ENCODE measurements at places on chromosomes 7 and 10. TPM values are rescaled to one million over a fixed set of nuclear protein-coding genes. Genes with fewer than 3 reads are reported as not detected.

DNA sequence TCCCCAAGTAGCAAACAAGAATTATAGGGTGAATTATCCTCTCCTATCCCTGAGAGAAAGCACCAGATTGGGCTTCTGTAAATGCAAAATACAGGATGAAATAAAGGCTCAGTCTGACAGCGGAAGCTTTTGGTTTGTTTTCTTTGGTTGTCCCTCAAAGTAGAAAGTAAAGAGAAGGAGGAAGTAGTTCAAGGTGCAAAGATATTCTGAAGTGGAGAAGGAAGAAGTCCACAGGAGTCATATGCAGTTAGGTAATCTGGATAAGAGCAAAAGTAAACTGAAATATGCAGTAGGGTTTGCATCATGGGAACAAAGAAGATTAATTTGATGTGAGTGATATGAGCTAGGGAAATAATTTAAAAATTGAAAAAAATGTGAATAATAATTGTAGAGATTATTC lies 1071.9 kb downstream of the CNTNAP2 start:
- H3K4me3 ChIP-seq = no peak overlapping the region
- H3K36me3 ChIP-seq = no peaks in the 10 kb centered on the region
- no peaks in the 10 kb centered on the region for H3K27me3 ChIP-seq
- H3K27ac ChIP-seq = no peak overlapping the region
- H3K4me1 ChIP-seq = no peaks in the 10 kb centered on the region

SLC25A13 gene
- 7.3 TPM for total RNA-seq

- H3K36me3 ChIP-seq = no peaks in the 10 kb centered on the region
- no peaks in the 10 kb centered on the region for H3K4me1 ChIP-seq
- no peak for DNase-seq
- H3K27me3 ChIP-seq = peaks cover 9% of the 10 kb centered on the region
- H3K4me3 ChIP-seq = no peak overlapping the region
These were observed 214.2 kb downstream of the GLI3 start for GRCh38 chr7:42022791-42023190.

DNA sequence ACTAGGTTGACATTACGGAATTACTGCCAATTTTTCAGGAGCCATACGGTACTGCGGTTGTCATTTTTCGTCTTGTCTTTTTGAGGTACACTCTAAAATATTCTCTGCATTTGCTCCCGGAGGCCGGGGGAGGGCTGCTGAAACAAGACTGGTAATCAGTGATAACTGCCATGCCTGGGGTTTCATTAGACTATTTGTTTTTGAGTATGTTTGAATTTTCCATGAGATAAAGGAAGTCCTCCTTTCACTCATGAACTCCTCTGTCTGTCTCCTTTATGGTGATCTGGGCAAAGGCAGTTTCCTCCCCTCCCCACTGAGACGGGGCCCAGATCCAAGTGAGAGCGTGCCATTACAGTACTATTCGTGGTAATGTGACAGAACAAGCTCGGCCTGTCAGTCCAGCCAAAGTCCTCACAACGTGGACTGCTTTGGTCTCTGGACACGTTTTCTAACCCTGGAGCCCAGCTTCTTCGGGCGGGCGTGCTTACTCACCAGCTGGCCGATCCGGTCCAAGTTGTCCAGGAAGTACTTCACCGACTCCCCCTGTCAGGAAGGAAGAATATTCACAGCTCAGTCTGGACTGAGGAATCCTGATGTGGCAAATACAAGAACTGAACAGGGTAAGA lies 45.1 kb downstream of the AMZ1 start:
- H3K4me1 ChIP-seq = peaks cover 43% of the 10 kb centered on the region
- H3K4me3 ChIP-seq = no peak overlapping the region
- H3K27ac ChIP-seq = no peak overlapping the region
- peaks cover 16% of the 10 kb centered on the region for H3K36me3 ChIP-seq

DNA sequence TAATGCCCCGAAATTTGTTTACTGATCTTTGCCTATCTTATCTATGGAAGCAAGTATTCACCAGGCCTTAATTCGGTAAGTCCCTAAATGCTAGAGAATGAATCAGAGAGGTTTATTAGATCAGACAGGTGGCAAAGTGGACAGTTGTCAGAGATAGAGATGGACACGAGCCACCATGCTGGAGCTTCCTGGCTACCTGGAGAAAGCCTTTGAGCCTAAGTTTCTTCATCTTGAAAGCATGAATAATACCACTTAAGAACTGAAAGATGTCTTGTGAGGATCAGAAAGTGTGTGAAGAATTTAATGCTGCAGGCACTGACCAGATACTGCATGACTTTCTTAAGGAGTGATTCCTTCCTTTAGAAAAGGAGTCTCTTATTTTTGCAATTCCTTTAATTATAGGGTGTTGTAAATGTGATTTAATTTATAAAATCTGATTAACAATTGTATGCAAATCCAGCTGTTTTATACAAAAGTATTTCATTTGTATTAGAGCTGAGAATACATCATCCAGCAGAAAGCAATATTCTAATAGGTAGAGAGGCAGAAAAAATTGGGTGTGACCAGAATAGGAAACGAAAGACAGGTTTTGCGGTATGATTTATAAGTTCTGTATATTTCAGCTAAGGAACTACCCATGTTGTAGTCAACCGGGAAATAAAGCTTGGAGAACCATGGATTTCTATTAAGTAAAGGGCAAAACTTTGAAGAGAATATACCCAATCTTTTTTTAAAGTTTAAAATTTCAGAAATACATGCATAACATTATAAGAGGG lies 82.7 kb downstream of the SMURF1 start:
- no peak for DNase-seq
- no peak overlapping the region for H3K4me3 ChIP-seq
- H3K36me3 ChIP-seq = peaks cover 5% of the 10 kb centered on the region

OR2A42 gene
- not detected for total RNA-seq

CFTR gene
- total RNA-seq = not detected

DNA sequence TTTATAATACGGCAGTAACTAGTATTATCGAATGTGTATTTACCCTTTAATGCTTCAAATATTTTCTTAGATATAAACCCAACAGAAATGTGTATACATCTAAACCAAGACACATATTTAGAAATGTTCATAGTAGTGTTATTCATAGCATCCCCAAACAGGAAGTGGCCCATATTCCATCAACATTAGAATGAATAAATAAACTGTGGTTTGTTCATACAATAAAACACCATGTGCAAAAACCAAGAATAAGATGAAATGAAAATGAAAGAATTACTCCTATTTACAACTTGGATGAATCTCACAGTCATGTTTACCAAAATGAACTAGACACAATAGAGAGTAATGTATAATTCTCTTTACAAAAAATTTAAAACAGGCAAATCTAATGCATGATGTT lies 9.2 kb upstream of the CAV2 start:
- no peak overlapping the region for H3K27ac ChIP-seq
- no peaks in the 10 kb centered on the region for H3K36me3 ChIP-seq
- H3K4me1 ChIP-seq = no peaks in the 10 kb centered on the region
- no peak overlapping the region for H3K4me3 ChIP-seq
- peaks cover 26% of the 10 kb centered on the region for H3K27me3 ChIP-seq

DNA sequence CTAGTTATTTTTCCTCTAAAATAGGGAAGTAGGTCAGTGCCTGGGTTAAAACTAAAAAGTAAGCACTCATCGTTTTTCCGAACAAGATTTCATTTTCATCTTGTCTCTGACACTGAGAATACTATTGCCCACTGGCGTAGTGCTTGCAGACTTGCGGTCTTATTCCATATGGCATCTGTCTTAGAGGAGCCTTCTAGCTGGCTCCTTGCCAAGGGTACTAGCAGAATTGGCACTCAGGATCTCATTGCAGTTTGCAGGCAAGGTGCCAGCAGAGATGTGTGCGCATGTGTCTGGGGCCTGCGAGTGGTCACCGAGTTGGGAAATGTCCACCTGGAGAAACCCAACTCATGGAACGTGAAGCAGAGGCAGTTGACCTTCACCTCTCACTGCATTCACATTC lies 143.4 kb downstream of the CELF2 start:
- peak overlapping the region; percentile 99 for H3K27ac ChIP-seq
- DNase-seq = no peak

ABCB4 gene
- total RNA-seq = not detected

DNA sequence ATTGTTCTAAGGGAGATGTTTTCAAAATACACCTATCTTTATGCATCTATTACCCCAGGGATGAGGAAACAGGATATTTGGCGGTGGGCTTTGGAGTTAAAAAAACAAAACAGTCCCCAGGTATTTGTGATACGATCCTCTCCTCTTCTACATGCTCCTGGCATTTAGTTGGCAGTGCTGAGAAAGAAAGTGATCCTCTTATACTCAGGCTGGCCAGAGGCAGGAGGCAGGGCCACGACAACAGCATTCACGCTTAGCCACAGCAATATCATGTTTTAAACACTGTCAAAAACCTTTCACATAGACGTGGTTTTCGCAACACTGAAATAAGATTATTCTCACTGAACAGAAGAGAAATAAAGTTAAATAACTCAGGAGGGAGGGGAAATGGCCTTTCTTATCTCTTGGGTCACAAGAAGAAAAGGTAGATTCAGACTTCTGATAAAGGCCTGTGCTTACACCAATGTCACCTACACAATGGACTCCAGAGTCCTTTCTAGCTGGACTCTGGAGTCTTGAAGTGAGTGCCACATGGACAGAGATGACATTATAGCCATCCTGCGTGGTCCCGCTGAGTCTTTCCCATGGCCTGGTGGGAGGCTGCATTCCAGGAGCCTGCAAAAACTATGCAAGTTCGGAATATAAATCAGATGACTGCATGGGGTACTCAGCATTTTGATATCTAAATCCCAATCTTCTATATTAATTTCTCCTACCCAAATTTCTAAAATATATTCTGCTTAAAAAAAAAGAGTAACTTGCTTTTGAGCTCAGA lies 88.7 kb downstream of the PIP4K2A start:
- DNase-seq = no peak
- H3K36me3 ChIP-seq = peaks cover 25% of the 10 kb centered on the region
- peak overlapping the region; percentile 24 for H3K4me3 ChIP-seq
- H3K27me3 ChIP-seq = no peaks in the 10 kb centered on the region
- H3K4me1 ChIP-seq = peaks cover 89% of the 10 kb centered on the region
- H3K27ac ChIP-seq = peak overlapping the region; percentile 86

DNA sequence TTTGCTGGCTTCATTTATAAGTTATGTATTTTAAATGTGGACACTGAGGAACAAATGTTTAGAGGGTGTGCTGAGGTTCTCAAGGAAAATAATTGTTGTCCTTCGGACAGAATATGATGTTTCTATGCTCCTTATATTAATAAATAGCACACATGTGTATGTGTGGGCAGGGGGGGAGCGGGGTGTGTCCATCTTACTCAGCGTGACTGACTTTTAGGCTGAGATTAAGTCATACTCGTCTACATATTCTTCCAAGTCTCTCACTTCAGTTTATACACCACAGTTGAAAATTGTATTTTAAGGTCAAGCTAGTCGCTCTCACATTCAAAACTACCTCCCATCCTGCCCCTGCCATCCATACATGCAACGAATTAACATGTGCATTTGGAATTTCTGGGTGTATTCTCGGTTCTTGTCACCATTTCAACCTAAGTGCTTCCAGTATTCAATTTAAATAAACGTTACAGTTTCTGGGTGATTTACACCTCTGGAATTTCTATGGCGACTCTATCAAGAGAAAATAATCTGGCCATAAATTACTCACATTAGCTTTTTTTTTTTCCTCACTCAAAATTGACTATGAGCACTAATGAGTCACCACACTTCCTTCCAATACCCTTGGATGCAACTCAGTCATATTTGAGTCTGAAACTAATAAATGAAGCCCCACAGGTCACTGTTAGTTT lies 3.3 kb downstream of the PCDH15 start:
- no peaks in the 10 kb centered on the region for H3K4me1 ChIP-seq
- DNase-seq = no peak
- no peaks in the 10 kb centered on the region for H3K27me3 ChIP-seq
- no peaks in the 10 kb centered on the region for H3K36me3 ChIP-seq
- no peak overlapping the region for H3K4me3 ChIP-seq
- H3K27ac ChIP-seq = no peak overlapping the region

LRRC18 gene
- not detected for total RNA-seq

DNA sequence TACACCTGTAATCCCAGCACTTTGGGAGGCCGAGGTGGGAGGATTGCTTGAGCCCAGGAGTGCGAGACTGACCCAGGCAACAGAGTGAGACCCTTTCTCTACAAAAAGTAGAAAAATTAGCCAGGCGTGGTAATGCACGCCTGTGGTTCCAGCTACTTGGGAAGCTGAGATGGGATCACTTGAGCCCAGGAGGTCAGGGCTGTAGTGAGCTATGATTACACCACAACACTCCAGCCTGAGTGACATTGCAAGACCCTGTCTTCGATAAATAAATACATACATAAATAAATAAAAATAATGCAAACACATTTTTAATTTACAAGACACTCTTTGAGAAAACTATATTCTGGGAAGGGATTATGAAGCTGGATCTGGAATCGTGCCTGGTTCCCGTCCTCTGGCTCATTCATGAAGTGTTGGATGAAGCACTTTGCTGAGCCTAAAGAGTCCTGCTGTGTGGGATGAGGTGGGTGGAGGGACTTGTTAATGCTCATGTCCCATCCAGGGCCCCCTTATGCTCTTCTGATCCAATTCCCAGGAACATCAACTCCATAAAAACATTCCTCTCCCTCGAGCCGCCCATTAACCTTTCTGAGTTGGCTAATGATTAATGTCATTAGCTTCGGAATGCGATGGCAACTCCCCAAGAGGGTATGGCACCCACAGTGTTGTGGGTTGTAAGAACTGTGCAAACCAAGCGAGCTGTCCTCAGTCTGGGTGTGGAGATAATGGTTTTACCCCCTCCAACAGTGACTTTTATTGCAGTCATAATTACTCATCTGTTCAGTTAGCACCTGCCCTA lies 236.3 kb downstream of the BAMBI start:
- no peak overlapping the region for H3K4me3 ChIP-seq
- no peaks in the 10 kb centered on the region for H3K36me3 ChIP-seq
- H3K27me3 ChIP-seq = peaks cover 2% of the 10 kb centered on the region
- H3K27ac ChIP-seq = no peak overlapping the region
- DNase-seq = no peak
- H3K4me1 ChIP-seq = no peaks in the 10 kb centered on the region

OPN1SW gene
- not detected for total RNA-seq

PTPRE gene
- 22.3 TPM for total RNA-seq

CTAGE8 gene
- 0.25 TPM for total RNA-seq

DNA sequence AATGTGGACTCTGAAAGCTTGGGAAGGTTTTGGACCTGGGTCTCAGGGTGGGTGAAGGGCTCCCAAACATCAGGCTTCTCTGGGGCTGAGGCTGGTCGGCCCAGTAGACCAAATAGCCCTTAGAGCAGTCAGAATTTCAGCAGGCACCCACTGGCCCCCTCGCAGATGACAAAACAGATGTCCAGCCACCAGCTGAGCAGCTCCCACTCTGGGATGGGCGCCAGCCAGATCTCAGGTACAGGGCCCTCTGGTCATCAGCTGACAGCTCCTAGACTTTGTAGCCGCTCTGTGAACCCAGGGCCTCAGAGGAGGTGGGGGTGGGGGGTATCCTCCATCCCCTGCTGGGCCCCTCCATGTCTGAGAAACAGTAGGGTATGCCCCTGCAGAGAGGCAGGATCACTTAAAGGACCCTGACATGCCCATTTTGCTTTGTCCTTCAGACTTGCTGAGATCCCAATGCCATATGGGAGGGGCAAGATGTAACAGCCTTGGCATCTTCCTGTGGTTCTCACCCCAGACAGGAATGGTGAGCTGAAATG lies 26.5 kb downstream of the HSPA12A start:
- H3K27me3 ChIP-seq = peaks cover 32% of the 10 kb centered on the region
- H3K4me3 ChIP-seq = no peak overlapping the region
- no peaks in the 10 kb centered on the region for H3K4me1 ChIP-seq
- H3K36me3 ChIP-seq = no peaks in the 10 kb centered on the region
- DNase-seq = no peak

- no peak overlapping the region for H3K4me3 ChIP-seq
- H3K36me3 ChIP-seq = peaks cover 32% of the 10 kb centered on the region
- H3K27me3 ChIP-seq = no peaks in the 10 kb centered on the region
- H3K4me1 ChIP-seq = peaks cover 4% of the 10 kb centered on the region
These were observed 112.2 kb downstream of the NRF1 start for GRCh38 chr7:129723679-129724078.

Data from activated CD8-positive, alpha-beta T cell treated with anti-CD3 and anti-CD28 coated beads for 36 hours (primary cell).